Ovary (tissue), 10 donors: ENCODE measurements at places on chromosomes 7 and 10.
A peak's percentile ranks its signal among the peaks of the same experiment; 100 is the strongest.

GRCh38 chr7:158192184-158192835 lies 395.3 kb downstream of the PTPRN2 start:
- DNase-seq, result no peak

DNA sequence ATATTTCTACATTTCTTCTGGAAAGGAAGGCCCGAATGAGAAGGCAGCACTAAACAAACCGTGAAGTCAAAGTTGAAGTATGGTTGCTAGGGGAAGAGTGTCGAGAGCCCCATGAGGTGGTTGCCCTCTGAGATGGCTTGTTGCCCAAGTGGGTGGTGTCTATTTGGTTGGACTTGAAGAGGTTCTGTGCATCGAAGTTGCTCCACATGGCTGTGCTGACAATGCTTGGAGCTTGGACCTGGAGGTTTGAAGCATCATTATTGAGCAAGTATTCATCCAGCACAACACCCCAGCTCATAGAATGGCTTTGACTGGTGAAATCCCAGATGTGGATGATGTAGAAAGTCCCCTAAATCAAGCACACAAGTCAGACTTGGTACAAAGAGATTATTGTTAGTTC lies 165.2 kb upstream of the CDCA7L start:
- no peak for DNase-seq

DNA sequence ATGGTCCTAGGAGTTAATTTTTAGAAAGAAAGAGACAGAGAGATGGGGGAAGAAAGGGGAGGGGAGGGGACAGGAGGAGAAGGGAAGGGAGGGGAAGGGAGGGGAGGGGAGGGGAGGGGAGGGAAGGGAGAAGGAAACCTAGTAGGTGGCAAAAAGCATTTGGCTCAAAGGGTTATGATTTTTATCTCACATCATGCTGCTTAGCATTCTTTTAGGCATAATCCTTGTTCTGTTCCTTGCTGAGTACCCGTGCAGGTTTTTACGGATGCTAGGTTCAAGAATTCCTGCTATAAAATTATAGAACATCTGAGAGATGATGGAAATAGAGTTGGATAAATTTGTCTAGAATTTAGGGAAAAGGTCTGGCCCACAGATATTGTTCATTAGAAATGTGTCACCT lies 132.4 kb upstream of the PRSS1 start:
- DNase-seq, result no peak

DNA sequence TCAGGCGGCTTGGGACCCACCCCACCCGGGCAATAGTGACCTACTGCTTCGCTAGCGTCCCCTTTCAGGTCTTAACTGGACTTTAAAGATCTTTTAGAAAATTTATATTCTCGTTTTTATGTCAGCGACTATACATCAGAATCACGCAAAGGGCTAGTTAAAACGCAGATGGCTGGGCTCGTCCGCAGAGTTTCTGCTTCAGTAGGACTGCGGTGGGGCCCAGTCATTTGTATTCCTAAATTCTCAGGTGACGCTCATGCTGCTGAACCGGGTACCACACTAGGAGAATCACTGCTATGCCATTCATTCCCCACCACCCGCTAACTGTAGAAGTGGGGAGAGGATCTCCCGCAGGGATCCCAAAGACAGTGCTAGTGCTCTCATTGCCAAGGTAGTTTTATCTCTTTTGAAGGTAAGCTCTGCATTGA lies 12.0 kb upstream of the SP8 start:
- no peak for DNase-seq

DNA sequence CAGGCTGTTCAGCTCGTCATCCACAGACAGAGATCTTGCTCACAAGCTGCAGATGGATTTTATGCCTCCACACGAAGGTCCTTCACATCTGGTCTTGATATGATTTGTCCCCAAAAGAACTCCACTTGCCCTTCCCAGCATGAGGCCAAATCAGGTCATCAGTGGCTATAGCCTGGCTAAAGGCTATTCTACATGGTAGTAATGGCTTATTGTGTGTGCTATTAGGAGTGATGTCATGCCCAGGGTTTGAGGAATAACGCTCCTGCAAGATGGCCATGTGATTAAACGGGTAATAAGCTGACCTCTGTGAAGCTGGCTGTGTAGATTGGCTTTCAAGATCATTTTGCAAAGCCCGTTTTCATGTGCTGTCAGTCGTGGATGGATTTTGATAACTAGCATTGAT lies 313.8 kb downstream of the FRMD4A start:
- no peak for DNase-seq

DNA sequence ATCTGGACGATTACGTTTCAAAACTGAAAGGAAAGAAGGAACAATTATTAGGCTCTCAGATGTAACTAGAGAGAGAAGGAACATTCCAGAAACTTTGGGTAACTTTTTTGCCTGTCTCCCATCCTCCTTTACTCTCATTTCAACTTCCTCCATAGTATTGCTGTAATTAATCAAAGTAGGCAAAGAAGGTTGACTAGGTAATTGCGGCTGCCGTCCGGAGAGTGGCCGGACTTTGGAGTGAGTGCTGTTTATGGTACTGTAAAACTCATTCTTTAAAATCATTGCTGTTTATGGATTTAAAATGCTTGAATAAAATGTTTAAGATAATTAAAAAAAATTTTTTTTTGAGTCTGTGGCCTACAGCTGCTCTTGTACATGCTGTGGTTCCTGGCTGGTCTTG lies 56.4 kb downstream of the RBM33 start:
- no peak for DNase-seq

DNA sequence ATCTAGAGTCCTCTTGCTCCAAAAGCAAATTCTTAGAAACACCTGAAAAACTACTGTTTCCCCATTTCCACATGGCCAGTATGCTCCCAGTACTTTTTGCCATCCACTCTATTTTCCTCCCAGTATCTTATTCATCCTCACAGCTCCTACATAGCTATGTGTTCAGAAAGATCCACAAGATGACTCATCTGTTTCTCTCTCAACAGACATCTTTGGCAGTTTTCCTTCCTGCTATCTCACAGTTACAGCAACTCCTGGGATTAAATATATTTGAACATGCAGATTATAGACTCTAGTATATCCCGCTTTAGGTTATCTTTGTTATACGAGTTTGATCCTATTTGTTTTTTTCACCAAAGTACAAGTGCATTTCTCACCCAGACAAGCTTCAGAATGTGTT lies 675.6 kb upstream of the POT1 start:
- DNase-seq, result no peak

DNA sequence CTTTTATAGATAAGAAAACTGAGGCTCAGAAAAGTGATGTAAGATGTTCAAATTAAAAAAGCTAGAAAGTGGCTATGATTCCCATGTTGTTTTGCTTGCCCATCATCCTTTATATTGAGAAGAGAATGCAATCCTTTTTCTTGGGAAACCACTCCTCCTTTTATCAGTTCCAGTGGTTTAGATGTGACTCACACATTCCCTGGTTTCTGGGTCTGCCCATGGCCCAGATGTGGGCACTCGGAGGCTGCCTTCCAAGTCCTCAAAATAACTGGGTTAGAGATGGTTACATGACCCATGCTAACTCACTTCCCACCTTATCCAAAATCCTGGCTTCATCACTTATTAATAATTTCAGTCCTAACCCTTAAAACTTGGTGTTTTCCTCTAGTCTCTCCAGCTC lies 550.0 kb downstream of the MDFIC start:
- no peak for DNase-seq

GRCh38 chr10:36114913-36115312 lies 472.8 kb upstream of the FZD8 start:
- DNase-seq, result no peak

DNA sequence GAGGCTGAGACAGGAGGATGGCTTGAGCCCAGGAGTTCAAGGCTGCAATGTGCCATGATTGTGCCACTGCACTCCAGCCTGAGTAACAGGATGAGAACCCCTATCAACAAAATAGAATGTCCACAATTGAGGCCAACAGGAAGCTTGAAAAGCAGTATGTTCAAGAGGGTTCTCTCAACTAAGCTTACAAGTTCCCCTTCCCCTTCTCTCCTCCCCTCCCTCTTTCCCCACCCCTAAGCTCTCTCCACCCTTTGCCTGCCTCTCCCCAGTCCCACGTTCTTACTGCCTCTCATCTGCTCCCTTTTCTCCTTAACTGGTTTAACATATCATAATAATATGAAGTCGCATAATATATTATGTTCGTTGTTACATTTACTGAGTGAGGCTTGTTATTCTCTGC lies 35.4 kb downstream of the KIAA1549 start:
- DNase-seq, result no peak

DNA sequence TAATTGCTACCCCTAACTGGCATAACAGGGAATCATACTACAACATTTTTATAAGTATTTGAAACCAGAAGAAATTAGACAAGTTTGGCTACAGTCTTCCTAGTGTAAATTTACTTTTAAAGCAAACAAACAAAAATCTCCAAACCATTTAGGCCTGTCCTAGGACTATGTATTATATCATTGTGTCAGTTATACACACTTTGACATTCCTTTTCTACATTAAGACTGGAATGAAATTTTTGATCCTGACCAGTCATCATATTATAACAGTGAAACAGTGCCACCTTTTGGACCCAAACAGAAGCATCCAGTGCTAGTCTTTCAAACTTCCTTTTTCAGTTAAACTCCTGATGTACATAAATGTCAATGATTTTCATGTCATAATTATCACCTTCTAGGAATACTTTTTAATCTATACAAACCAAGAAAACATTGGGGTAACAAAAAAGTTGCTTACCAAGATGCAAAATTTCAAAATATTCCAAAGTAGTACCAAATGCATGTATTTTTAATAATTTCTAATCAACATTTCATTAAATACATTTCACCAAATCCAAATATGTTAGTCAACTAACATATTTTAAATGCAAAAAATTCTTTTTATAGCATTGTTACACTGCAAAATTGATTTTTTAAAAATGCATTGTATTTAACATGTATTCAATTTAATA lies 75.7 kb downstream of the IMMP2L start:
- DNase-seq, result no peak

- DNase-seq, result no peak
These were observed 129.8 kb upstream of the FERD3L start for GRCh38 chr7:19275000-19275399.

- peak; percentile 71 for DNase-seq
These were observed 39.8 kb downstream of the CELF2 start for GRCh38 chr10:11057448-11057847.

- DNase-seq, result peak; percentile 71
These were observed 1.2 kb downstream of the VCL start for GRCh38 chr10:73998929-73999691.

- no peak for DNase-seq
These were observed 67.1 kb downstream of the IKZF1 start for GRCh38 chr7:50371551-50372021.

DNA sequence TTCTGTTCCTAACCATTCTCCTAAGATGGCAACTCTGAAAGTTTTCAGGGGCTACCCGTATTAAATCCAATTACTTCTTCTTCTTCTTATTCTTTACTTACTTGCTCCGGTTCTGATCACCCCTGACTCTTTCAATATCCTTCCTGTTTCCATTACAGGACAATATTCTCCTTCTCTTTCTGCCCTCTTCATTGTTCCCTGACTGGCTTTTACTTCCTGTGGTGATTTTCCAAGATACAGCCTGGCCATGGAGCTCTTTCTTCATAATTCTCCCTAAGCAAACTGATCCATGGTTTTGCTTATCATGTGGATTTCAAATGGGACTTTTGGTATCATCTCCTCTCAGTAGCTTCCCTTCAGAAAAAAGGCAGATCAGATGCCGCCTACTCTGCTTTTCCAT lies 35.4 kb downstream of the CCDC186 start:
- no peak for DNase-seq

- DNase-seq, result no peak
These were observed 785.2 kb downstream of the NRG3 start for GRCh38 chr10:82660205-82660604.

DNA sequence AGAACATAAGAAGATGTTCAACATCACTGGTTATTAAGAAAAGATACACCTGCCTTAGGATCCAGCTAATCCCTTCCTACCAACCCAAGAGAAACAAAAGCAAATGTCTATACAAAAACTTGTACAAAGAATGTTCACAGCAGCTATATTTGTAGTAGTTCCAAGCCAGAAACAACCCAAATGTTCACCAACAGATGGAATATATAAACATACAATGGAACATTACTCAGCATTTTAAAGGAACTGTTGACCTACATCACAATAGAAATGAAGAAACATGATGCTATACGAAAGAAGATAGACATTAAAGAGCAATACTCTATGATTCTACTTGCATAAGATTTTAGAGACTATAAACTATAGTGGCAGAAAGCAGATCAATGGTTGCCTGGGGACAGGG lies 149.4 kb downstream of the ZNF438 start:
- no peak for DNase-seq

DNA sequence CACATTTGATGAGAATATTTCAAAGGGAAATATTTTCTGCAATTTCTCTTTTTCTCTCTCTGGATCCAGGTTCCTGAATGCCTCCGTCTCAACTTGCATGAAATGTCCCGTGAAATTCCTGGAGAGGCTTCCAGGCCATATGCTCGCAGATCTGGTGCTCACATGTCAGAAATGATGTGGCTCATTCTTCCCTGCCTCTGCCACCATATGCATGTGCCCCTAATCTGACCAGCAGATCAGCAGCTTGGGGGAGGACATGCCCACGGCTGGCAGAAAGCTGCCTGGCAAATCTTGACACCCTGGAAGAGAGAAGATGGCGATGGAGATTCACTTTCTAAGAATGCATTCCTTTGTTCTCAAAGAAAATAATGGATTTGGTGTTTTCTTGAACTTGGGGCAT lies 490.7 kb downstream of the RPS24 start:
- no peak for DNase-seq

DNA sequence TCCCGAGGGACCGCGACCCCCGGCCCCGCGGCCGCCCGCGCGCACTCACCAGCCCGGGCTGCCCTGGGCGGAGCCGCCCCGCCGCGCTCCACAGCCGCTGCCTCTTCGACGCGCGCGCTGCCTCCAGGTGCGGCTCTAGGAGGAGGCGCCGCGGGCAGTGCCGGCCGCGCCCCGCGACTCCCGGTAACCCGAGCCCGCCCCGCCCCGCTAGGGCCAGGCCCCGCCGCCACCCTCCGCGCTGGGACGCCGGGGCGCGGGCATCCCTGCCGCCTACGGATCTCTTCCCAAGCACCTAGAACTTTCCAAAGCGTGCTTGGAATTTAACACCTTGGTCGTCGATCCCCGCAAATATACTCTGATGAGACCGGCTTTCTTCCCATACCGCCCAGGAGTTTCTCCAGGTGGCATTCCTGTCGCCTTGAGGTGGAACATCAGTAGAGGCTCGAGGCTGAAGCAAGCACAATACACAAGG lies at the start of gene SLC26A5:
SLC26A5 (minus strand) TSS at position 159 of the 472 bp plus-strand sequence. CDS start 24,693 bp downstream, outside the sequence.
- DNase-seq, result no peak

DNA sequence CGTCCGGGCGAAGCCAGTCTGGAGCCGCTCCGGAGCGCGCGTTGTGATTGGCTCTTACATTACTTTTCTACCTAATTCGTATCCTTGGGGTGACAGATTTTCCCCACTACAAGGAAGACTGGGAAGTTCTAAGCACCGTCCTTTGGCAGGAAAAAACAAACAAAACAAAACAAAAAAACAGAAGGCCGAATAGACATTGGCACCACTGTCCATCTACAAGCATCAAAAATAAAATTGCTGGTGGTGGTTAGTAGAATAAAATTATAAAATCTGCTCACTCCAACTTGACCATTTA lies 651 bp upstream of the SKAP2 start:
- DNase-seq, result no peak

- DNase-seq, result peak; percentile 35
These were observed 25.9 kb downstream of the DGKI start for GRCh38 chr7:137820677-137821420.

- DNase-seq, result no peak
These were observed 473.0 kb downstream of the RPS24 start for GRCh38 chr10:78506614-78507013.

- DNase-seq, result no peak
These were observed 133.8 kb upstream of the MEOX2 start for GRCh38 chr7:15820319-15820718.
